GM10248 (cell line): ENCODE measurements at places on chromosomes 5 and 9.

DNA sequence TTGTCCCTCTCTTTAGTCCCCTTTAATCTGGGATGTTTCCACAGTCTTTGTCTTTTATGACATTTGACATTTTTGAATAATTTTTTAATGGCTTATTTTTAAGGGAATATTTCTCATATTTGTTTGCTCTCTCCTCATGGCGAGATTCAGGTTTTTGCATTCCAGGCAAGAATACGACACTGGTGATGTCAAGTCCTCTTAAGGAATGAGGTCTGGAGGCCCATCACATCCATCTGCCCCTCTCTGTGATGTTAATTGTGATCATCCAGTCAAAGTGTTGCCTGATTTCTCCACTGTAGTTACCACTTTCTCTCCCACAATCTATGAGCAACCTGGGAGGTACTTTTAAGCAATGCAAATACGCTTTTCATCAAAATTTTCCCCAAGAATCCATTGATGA is 193.2 kb downstream of the MAST4 start:
- no peak for DNase-seq

DNA sequence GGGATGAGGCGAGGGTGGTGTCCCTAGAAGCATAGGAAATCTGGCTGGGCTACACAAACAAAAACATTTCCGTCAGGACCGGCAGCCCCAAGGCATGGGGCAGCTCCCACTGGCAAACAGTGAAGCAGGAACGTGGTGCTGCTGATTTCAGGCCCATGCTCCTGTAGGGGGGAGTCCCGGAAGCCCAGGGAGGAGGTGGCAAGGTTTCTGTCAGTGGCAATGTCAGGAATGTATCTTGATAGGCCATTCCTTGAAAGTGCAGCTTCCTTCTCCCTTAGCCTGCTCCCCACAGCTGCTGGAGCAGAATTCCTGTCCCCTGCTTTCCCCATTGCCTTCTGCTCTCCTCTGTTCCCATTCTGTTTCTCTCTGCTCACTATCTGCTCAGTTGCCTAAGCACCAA is 42.4 kb downstream of the MRRF start:
- DNase-seq, result no peak

DNA sequence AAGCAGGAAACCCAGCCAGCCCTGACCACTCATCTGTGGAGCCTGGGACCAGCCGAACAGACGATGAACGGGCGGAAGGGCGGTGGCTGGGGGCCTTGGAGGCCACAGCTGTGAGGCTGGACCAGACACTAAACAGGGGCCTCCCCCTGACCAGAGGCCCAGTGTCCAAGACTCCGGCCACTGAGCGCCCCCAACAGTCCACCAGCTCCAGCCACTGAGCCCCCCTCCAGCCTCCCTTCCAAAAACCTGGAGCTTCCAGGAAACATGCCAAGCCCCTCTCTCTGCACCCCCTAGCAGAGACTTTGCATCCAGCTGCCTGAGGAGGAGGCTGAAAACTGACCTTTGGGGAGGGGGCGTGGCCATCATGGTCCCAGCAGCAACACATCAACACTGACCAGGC is 23.2 kb downstream of the CNTFR start:
- no peak for DNase-seq

- DNase-seq, result peak; percentile 77
Observed at GRCh38 chr9:134396258-134396742, 70.0 kb downstream of the RXRA start.

DNA sequence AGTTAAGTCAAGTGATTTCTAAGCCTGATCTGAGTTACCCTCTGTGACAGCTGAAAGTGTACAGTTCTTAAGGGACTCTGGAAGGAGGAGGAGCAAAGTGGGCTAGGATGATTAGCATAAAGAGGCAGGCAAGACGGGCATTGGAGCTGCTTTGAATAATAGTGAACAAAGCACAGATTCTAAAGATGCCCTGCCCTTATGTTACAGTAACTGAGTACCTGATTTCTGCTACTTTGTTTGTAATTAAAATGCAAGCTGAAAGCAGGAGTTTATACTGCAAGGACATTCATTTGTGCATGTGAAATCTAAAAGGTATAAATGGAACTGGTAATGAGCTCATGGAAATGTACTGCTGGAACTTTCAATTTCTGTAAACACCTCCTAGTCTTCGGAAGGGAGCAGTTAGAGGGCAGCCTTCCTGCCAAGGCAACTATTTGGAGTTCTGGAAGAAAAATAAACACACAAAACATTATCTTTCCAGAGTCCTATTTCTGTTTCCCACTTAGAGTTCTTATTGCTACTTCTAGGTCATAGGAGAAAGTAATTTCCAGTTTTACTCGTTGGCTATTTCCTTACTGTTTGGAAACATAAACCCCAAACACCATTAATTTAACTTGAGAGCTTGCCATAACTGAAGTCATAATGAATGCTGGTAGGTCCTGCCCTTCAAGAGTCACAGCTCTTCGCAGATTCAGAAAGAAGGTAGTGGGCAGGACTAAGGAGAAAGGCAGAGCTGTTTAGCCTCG is at the start of gene RANBP3L:
Gene RANBP3L, minus strand, starts transcription at position 45 of the 746 bp plus-strand sequence. CDS start 486 bp downstream, outside the sequence.
- DNase-seq, result peak; percentile 7

- no peak for DNase-seq
Observed at GRCh38 chr9:78386773-78387172, 89.8 kb downstream of the PSAT1 start.

- DNase-seq, result no peak
Observed at GRCh38 chr5:88390481-88390880, 121.8 kb upstream of the TMEM161B start.

GRCh38 chr9:97906236-97906831 is 16.0 kb downstream of the TRMO start:
- no peak for DNase-seq

GRCh38 chr5:136155761-136156160 is 23.1 kb downstream of the SMAD5 start:
- DNase-seq, result no peak

GRCh38 chr9:129336601-129337331 is 158.7 kb upstream of the IER5L start:
- no peak for DNase-seq

DNA sequence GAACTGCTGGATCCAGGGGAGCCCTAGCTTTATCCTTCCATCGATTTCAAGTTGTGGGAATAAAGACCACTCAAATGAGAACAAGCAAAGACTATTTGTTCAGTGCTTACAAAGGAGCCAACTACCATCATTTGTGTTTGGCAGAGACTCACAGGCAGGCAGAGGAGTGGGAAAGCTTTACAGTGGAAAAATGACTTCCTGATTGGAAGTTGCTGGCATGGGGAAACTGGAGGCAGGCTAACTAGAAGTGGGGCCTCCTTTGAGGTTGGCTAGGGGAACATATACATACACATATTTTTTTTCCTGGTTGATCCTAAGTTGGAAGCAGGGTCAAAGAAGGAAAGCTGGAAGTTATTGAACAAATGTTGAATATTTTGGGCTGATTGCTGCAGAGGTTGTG is 121.7 kb downstream of the ACTBL2 start:
- no peak for DNase-seq

DNA sequence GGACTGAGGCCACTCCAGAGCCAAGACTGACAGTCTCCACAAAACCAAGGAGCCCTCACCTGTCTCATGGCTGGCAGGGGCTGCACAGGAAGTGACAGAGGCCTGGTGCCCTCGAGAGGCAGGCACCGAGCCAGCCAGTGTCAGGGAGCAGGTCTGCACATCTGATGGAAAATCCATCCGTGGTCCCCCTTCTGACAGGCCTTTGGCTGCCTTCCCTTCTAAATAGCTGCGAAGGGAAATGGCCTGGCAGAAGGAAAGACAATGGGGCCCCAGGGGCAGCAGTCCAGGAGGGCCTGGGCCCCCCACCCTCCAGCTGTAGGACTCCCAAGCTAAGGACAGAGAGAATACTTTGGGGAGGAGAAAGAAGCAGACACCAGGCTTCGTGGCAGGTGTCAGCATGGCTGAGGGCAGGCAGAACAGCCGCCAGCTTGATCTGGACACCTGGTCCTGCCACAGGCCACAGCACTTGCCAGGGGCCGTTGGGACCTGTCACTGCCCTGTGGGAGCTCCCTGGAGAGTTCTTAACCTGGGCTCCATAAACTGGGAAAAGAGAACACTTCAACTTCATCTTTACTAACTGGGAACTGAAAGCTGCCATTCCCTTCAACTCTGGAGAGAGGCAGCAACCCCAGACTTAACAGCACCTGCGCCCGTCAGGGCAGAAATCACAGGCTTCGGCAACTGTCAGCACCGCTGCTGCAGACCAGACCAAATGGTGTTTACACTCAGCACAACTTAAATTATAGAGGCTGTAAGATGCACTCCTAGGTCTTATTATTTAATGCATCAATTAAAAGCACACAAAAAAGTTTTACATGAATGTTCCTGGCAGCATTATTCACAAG is 22.0 kb downstream of the ADAMTS2 start:
- no peak for DNase-seq

GRCh38 chr5:72848474-72849428 is 32.3 kb downstream of the TNPO1 start:
- DNase-seq, result peak; percentile 66

- DNase-seq, result no peak
Observed at GRCh38 chr5:8458038-8458383, 589.1 kb downstream of the MTRR start.

- no peak for DNase-seq
Observed at GRCh38 chr9:11206925-11207324, 594.1 kb upstream of the PTPRD start.

GRCh38 chr9:12351293-12352044 is 341.7 kb upstream of the TYRP1 start:
- DNase-seq, result no peak

DNA sequence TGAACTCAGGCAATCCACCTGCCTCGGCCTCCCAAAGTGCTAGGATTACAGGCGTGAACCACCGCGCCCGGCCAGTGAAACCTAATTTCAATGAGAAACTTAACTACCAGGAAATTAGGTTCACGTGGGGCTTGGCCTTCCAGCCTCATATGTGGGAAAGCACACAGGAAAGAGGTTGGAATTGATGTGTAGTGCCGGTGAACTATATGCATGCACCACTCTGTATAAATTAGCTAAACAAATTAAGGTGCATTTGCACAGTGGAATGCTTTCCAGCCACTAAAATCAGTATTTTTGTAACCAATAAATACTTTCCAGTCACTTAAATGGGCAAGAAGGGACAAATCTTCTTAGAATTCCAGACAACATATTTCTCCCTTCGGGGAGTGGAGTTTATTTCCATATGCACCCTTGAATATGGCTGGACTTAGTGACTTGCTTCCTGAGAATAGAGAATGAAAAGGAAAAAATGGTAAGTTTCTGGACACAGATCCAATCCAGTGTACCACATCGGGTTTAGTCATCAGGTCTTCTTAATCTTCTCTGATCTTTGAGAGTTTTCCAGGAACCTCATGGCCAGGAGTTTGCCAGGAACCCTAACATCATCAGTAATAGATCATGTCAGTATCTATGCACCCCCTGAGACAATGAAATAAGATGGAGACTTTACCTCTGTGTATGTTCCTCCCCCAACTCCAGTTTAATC is 24.9 kb downstream of the ATOX1 start:
- DNase-seq, result no peak

DNA sequence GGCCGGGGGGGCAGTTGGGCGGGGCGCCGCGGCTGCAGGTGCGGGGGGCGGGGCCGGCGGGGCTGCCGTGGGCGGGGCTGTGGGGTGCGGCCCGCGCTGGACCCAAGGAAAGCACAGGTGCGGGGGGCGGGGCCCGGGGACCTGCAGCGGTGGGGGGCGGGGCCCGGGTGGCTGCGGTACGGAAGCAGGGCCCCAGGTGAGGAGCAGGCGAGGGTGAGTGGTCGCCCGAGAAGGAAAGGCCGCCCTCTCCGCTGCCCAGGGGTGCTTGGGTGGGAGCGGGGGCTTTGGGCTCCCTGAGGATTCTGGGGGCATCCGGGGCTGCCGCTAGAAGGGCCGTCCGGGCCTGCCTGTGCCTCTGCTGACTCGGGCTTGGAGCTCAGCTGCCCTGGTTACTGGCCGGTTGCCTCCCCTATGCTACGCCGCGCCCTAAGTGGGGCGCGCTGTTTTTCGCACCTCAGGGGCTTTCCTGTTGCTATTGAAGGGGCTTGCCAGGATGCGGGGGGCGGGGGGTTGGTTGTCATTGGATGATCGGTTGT is 767 bp downstream of the RALGPS1 start:
- DNase-seq, result no peak

DNA sequence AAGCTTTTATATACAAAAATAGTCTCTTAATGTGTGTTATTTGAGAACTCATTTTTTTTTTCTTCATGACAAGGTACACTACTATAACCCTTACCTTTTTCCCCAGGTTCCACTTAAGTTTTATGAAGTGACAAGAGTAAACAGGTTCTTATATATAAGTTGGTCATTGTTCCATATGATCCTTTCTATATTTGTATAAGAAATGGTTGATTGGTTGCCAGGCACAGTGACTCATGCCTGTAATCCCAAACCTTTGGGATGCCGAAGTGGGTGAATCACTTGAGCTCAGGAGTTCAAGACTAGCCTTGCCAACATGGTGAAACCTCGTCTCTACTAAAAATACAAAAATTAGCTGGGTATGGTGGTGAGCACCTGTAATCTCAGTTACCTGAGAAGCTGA is 108.3 kb downstream of the PCSK1 start:
- no peak for DNase-seq

DNA sequence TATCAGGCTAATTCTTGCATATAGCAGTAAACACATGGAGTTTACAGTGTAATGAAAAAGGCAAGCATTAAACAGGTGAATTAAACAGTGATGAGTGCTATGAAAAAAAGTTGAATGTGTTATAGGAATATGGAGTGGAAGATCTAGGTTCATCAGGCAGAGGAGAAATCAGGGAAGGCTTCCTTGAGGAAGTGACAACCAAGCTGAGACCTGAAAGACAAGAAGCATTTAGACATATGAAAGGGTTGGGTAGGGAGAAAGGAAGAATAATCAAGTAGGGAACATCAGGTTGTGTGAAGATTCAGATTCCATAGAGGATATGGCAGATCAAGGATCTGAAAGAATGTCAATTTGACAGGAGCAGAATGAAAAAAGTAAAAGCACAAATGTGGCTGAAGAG is 612.5 kb downstream of the PRELID2 start:
- no peak for DNase-seq

DNA sequence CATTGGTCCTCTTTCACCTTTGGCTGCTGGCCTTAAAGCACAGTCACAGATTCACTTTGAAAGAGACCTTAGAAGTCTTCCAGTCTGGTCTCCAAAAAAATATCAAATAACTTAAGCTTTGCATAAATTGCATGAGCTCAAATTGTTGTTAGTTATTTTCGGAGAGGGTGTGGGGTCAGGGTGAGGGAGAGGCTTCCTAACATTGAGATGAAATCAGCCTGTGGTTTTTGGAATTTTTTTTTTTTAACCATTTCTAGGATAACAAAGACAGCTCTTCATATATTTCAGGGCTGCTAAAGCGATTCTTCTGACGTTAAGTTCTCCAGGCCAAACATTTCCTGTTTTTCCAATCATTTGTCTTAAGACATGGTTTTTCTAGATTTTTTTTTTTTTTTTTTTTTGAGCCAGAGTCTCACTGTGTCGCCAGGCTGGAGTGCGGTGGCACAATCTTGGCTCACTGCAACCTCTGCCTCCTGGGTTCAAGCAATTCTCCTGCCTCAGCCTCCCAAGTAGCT is 4.5 kb downstream of the OCLN start:
- DNase-seq, result no peak

- DNase-seq, result no peak
Observed at GRCh38 chr5:126481243-126481642, 58.0 kb downstream of the GRAMD2B start.
